NCI-H1092 treated with DMSO at 0.1 percent for 48 hours (cell line): ENCODE measurements at places on chromosomes 2 and 18.

GRCh38 chr2:223976635-223977226 lies 19.5 kb downstream of the MRPL44 start:
- no peak for DNase-seq

GRCh38 chr2:230258483-230258882 lies 32.9 kb downstream of the SP140 start:
- DNase-seq, result no peak

DNA sequence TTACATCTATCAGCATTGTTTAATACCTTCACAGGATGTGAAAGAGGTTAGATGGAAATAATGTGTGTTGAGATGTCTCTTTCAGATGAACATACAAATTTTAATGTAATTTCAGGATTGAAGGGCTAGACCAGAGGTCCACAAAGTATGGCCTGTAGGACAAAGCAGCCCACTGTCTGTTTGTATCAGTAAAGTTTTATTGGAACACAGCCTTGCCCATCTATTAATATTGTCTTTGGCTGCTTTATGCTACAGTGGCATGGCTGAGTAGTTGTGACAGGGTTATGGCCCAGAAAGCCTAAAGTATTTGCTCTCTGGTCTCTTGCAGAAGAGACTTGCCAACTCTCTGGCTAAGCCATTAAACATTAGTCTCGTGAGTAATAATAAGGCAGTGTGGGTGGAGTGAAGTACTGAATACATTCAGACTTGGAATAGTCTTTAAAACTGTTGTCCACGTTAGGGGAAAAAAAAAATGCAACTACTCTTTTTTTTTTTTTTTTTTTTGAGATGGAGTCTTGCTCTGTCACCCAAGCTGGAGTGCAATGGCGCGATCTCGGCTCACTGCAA lies 74.5 kb upstream of the NOSTRIN start:
- DNase-seq, result no peak

DNA sequence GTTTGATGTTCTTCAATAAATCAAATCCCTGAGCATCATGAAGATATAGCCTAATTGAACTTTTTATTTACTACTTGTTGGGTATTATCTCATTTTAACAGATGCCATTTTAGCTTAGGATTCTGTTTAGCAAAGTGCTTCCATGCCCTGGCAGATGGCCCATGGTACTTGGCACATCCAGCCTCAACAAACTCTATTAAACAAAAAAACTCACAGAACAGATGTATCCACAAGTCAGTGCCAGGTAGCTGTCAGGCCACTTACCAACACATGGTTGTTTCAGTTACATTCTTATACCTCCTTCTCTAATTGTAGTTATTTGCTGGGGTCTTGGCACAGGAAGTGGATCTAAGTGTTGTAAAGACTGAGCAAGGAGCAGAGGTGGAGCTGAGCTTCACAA lies 29.6 kb downstream of the GAD1 start:
- DNase-seq, result no peak

- no peak for DNase-seq
These were observed 141.6 kb downstream of the TWIST2 start for GRCh38 chr2:238989484-238989883.

DNA sequence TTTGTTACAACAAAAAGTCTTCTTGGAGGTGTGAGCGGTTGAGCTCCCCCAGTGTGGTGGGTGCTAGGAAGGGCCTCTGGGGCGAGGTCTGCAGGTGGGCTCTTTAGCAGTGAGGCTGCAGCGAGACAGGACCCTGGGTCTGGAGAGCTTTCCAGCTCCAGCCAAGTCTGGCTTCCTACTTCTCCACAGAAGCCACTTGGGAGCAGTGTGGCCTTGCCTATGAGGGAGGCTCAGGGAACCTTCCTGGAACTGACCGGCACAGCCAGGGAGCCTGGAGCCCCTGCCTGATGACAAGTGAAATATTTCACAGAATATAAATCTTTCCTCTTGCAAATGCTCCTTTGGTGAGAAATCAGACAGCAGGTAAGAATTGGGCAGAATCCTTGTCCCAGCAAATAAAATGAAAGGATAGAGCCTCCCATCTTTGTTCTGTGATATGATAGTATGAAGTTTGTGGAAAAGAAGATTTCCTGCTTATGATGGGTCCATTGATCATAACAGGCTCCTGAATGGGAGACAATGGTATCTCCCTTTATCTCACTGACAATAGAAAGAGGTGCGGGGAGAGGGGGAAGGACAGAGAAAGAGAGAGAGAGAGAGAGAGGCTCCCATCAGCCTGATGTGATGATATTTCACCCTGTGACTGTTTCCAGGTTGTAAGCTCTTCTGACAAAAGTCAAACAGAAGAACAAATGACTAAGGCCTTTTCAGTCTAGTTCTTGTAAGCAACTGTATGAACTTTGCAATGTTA lies 289.8 kb upstream of the SPRED2 start:
- DNase-seq, result no peak

GRCh38 chr18:5238371-5238976 lies 41.4 kb upstream of the AKAIN1 start:
- no peak for DNase-seq

GRCh38 chr2:3262437-3263388 lies 114.9 kb downstream of the EIPR1 start:
- no peak for DNase-seq

- DNase-seq, result no peak
These were observed 50.1 kb downstream of the CDH19 start for GRCh38 chr18:66553824-66554223.

- DNase-seq, result no peak
These were observed 261.4 kb upstream of the KCNJ3 start for GRCh38 chr2:154437104-154437503.

- no peak for DNase-seq
These were observed 146.7 kb upstream of the L3MBTL4 start for GRCh38 chr18:6561420-6561861.

GRCh38 chr2:43616967-43617680 lies 19.9 kb upstream of the PLEKHH2 start:
- no peak for DNase-seq

- DNase-seq, result no peak
These were observed 7.6 kb downstream of the NMUR1 start for GRCh38 chr2:231522418-231523180.

DNA sequence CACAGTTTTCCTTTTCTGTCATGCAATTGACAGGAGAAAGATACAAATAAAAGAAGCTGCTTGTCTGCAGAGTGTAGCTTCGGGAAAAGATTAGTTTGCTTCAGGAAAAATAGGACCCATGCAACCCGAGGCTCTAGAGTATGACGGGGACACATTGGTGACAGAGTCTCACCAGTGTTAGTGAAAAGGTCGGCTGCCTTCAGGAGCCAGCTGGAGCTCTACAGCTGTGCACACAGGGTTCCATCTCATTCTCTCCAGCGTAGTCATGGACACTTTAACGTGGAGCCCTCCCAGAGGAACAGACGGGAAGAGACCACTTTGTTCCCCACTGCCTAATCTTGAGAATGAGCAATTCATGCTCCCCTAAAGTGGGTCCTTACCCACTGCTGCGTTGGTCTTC lies 42.9 kb downstream of the FECH start:
- DNase-seq, result peak; percentile 69

DNA sequence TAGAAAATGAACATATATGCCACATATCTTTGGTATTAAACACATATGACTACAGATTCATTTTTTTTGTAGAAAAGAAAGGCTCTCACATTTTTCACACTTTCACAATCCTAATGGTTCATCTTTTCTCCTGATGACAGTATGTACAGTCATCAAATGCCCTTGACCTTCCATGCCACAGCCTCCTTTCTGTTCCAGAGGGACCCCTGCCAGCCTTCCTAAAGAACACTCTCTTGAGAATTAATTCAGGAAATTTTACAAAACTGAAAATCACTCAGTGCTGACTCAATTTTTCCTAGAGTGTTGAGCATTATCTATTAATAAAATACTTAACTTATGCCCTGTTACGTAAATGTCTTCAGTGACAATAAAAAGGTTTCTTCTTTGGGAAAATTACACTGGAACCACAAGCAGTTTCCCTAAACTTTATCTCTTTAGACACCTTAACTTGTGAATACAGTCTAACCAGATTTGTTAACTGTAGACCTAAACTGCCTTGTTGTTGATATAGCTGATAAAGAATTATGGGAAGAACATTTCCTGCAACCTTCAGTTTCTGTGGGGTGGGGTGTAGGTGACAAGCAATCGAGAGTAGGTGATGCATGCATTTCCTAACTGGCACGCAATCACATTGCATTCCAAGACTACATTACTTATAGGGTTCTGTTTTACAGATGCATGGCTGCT lies 15.3 kb upstream of the ACOXL start:
- no peak for DNase-seq

GRCh38 chr2:158912112-158912511 lies 56.3 kb upstream of the TANC1 start:
- DNase-seq, result no peak

- DNase-seq, result no peak
These were observed 64.7 kb downstream of the STK39 start for GRCh38 chr2:168182550-168183249.

DNA sequence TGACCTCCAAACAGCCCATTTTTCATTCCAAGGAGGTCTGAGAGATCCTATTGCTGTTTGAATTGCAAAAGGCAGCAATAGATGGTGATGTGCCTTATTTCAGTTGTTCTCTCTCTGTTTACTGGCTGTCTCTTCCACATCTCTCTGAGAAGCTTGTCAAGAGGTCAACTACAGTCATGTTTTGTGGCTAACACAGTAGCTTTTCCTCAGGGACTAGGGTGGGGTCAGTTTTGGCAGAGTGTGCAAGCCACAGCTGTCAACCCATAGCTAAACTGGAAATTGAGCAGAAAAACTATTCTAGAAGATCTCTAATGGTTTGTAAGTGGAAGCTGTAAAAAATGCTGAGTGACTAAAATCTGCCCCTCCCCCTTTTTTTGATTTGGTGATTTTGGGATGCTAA lies 67.1 kb downstream of the DIS3L2 start:
- no peak for DNase-seq

DNA sequence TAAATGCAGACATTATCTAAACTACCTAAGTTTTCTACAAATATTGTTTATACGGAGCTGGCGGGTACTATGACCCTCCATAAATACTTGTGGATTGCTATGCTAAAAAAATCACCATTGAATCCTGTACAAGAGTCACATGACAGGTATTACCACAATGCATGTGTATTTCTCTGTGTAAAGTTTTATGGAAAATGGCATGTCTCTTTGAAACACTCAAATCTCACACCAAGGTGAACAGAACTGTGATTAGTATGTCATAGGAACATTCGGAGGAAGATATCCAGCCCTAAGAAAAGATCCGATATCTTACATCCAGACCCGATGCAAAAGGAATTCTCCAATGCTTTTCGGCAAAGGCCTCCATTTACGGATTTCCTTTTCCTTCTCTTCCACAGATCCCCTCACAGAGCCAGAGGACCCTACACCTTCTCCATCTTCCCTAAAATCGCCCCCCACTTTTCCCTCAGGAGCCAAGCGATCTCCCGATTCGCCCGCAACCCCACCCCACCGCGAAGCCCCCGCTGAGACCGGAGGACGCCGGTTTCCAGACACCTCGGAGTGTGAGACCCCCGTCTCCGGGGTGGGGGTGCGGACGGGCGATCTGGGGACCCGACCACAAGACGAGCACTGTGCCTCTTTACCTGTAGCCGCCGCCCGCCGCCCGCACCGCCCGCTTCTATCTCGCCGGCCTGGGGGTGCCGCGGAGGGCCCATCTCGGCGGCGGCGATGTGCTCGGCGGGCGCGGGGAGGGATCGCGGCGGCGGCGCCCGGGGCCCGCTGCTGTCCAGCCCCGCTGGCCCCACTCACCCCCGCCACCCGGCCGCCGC lies 1.2 kb downstream of the SAP130 start:
- peak; percentile 1 for DNase-seq

GRCh38 chr2:1990151-1990589 lies 245.9 kb upstream of the PXDN start:
- DNase-seq, result no peak

GRCh38 chr2:81648806-81649205 lies 1344.3 kb upstream of the LRRTM1 start:
- no peak for DNase-seq

DNA sequence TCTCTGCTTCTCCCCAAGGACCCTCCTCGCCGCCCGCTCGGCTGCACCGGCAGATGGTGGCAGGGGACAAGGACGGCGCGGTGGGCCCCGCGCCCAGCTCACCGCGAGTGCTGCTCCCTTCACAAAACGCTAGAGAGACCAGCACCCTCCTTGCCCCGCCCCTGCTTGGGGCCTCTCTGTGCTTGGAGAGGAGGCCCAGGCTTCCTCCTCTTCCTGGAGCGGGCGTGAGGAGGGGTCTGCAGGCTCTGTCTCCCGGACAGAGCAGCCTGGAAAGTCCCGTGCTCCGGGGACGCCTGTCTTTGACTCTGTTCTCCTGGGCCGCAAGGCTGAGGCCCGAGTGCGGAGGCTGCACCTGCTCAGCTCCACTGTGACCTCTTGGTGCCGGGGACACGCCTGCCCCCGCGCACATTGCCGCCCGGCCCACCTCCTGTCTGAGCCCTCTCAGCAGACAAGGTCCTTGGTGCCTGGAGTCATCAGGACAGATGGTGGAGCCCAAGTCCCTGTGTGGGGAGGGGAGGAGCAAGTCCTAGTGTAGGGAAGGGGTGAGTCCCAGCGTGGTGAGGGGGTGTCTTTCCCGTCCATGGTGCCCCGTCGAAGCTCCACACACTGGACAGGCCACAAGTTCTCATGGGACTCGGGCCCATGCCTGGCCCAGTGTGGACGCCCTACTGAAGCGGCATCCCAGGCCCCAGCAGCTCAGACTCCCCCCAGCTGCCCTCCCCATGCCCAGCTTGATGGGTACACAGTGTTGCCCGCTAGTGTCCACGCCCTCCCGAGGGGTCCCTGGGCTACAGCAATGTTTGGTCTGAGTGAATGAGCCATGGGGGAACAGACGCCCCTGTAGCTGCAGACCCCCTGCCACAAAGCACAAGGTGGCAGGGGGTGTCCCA lies 33.8 kb downstream of the RTP5 start:
- no peak for DNase-seq

DNA sequence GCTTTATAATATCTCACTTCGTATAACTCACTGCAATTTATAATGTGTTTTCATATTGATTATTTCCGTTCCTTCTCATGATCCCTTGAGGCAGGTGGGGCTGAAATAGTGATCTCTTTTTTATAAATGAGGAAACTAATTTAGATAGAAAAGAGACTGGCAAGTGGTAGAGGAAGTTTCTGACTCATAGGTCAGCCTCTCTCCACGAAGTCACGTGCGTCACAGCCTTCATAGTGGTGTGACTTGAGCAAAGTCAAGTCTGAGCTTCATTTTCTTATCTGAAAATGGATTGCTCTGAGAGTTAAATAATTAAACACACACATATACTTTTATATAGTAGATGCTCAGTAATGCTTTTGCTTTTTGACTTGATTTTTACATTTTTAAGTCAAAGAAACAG lies 19.9 kb downstream of the ABCG5 start:
- DNase-seq, result no peak

- DNase-seq, result no peak
These were observed 58.4 kb downstream of the SEMA4F start for GRCh38 chr2:74712223-74713053.
